ENCODE measurements at places on chromosomes 7 and 10. TPM values are rescaled to one million over a fixed set of nuclear protein-coding genes. Genes with fewer than 3 reads are reported as not detected.

Gene SNCG
- total RNA-seq, result 12.8 TPM

Gene NEUROD6
- not detected for total RNA-seq

Gene OR2A42
- not detected for total RNA-seq

Gene EFCAB10
- total RNA-seq, result 2.9 TPM

Gene VENTX
- total RNA-seq, result not detected

Gene KNDC1
- total RNA-seq, result 2.4 TPM

Gene PRLHR
- total RNA-seq, result not detected

Gene RBP3
- not detected for total RNA-seq

Gene SOSTDC1
- not detected for total RNA-seq

Gene ANKRD61
- 0.22 TPM for total RNA-seq

Gene ERCC6
- total RNA-seq, result 6.9 TPM

Gene TSPAN33
- 6.9 TPM for total RNA-seq

Gene MICU1
- total RNA-seq, result 58.6 TPM

Gene SPRN
- 0.18 TPM for total RNA-seq

Gene UNC5B
- total RNA-seq, result 1.7 TPM

Measured in A549 treated with ZK216348 at 1 μM for 4 hours (cell line).